ENCODE measurements at places on chromosomes 1 and 21.

GRCh38 chr1:203627851-203628200 is 1.2 kb downstream of the ATP2B4 start:
- no peaks in the 10 kb centered on the region for H3K36me3 ChIP-seq
- H3K27me3 ChIP-seq = no peaks in the 10 kb centered on the region
- peak overlapping the region; percentile 93 for H3K27ac ChIP-seq
- ATAC-seq = no peak
- H3K4me1 ChIP-seq = peaks cover 61% of the 10 kb centered on the region
- peak overlapping the region; percentile 86 for H3K4me3 ChIP-seq

DNA sequence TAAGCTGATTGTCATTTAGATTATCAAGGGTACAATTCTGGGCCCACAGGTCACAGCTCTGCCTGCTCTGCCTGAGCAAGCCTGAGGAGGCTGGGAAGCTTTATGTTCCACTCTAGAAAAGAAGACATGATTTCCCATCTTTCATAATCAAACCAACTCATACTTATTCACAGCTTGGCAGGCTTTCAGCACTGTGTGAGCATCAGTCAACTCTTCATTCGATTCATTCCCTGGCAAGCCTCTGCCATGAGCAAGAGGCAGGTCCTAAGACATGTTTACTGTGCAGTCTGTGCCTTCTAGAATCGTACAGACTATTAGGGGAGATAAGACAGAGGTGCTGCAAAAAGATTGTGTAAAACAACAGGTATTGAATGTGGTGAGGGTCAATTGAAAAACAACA is 24.5 kb upstream of the KIRREL1 start:
- no peak overlapping the region for H3K27ac ChIP-seq
- peaks cover 16% of the 10 kb centered on the region for H3K27me3 ChIP-seq
- H3K36me3 ChIP-seq = no peaks in the 10 kb centered on the region
- ATAC-seq = no peak

DNA sequence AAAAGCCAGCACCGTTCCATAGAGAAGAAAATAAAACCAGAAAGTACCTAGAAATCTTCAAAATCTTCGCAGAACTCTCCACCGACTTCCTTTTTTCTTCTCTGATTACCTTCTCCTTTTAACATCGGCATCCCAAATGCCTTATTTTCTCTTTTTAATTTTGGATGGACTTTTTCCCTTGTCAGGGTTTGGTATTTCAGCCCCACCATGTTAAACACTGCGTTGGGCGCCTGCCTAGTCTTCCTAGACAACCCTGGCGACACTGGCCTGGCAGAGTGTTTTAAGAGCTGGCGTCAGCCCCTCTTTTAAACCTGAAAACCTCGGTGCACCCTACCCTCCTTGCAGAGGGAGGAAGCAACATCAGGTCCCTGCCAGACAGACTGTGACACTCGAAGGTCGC is 66.0 kb upstream of the EFHD2 start:
- no peak for ATAC-seq
- H3K27ac ChIP-seq = no peak overlapping the region
- H3K36me3 ChIP-seq = no peaks in the 10 kb centered on the region
- peaks cover 22% of the 10 kb centered on the region for H3K4me1 ChIP-seq
- no peak overlapping the region for H3K4me3 ChIP-seq

- peaks cover 7% of the 10 kb centered on the region for H3K4me1 ChIP-seq
- no peak overlapping the region for H3K27ac ChIP-seq
- peaks cover 95% of the 10 kb centered on the region for H3K27me3 ChIP-seq
These were observed 4.9 kb upstream of the TBX15 start for GRCh38 chr1:118992868-118993699.

DNA sequence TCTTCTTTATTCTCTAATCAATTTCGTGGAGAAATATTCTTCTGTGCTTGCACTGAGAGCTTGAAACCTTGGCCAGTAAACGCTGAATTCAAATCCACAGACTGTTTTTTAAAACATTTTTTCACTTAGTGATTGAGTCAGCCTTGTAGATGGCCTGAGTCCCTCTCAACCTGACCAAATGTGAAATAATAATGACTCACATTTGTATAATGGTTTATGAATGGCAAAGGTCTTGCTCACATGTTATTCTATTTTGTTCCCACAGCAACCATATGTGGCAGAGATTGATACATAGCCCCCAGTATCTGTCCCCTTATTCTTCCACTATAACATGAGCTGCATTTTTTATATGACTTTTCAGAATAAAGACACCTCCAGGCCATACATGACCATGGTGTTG is 47.8 kb upstream of the CCDC190 start:
- H3K27ac ChIP-seq = no peak overlapping the region
- no peak overlapping the region for H3K4me3 ChIP-seq
- peaks cover 6% of the 10 kb centered on the region for H3K36me3 ChIP-seq
- no peaks in the 10 kb centered on the region for H3K27me3 ChIP-seq

- no peak overlapping the region for H3K4me3 ChIP-seq
- peaks cover 30% of the 10 kb centered on the region for H3K4me1 ChIP-seq
These were observed 7.5 kb downstream of the DMAP1 start for GRCh38 chr1:44220755-44221154.

- H3K4me1 ChIP-seq = peaks cover 23% of the 10 kb centered on the region
- peak; percentile 98 for ATAC-seq
- H3K36me3 ChIP-seq = peaks cover 11% of the 10 kb centered on the region
- H3K27ac ChIP-seq = peak within 1 kb of the TSS; percentile 81
- H3K27me3 ChIP-seq = peaks cover 7% of the 10 kb centered on the region
- peak within 1 kb of the TSS; percentile 86 for H3K4me3 ChIP-seq
These were observed at the start of gene POMGNT1 for GRCh38 chr1:46197964-46198811. Gene POMGNT1, minus strand, starts transcription at chr1:46198434. Its CDS starts 613 bp downstream, at chr1:46197821.

GRCh38 chr1:93613898-93614297 is 67.7 kb downstream of the BCAR3 start:
- peaks cover 27% of the 10 kb centered on the region for H3K36me3 ChIP-seq
- H3K27ac ChIP-seq = peak overlapping the region; percentile 94
- ATAC-seq = no peak
- H3K4me1 ChIP-seq = peaks cover 95% of the 10 kb centered on the region
- no peak overlapping the region for H3K4me3 ChIP-seq
- no peaks in the 10 kb centered on the region for H3K27me3 ChIP-seq

DNA sequence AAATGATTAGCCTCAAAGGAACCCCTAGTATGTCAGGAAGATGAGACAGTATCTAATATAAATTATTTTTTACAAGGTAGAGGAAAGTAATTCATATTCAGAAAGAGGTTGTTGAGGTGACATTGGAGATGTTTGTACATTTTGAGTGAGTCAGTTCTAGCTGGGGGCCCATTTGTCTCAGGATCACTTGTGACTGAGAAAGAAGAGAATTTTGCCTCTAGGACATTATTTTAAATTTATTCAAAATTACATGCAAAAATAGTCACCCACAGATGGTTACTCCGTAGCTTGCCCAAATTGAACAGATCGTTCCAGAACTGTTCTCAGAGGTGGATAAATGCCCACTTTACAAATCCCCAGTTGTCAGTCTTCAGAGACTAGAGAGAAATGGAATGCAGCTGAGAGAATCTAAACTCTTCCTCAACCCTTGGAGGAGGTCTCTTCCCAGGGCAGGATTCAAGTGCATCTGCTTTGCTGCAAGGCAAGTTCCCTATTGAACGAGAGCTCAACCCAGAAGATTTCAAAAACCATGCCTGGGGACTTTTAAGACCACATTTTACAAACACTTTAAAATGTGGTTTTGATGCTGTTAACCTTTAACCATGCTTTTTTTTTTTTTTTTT is 987.8 kb upstream of the ADAMTS5 start:
- no peak for ATAC-seq
- no peaks in the 10 kb centered on the region for H3K4me1 ChIP-seq
- H3K36me3 ChIP-seq = no peaks in the 10 kb centered on the region

- H3K27ac ChIP-seq = no peak overlapping the region
- H3K4me1 ChIP-seq = no peaks in the 10 kb centered on the region
- no peaks in the 10 kb centered on the region for H3K36me3 ChIP-seq
- no peak for ATAC-seq
- H3K27me3 ChIP-seq = no peaks in the 10 kb centered on the region
These were observed 1263.1 kb downstream of the KCNT2 start for GRCh38 chr1:195345149-195345548.

- ATAC-seq = no peak
- no peaks in the 10 kb centered on the region for H3K27me3 ChIP-seq
- no peak overlapping the region for H3K27ac ChIP-seq
- H3K4me1 ChIP-seq = peaks cover 9% of the 10 kb centered on the region
- H3K4me3 ChIP-seq = no peak overlapping the region
These were observed 174.6 kb downstream of the USH2A start for GRCh38 chr1:216248628-216249027.

DNA sequence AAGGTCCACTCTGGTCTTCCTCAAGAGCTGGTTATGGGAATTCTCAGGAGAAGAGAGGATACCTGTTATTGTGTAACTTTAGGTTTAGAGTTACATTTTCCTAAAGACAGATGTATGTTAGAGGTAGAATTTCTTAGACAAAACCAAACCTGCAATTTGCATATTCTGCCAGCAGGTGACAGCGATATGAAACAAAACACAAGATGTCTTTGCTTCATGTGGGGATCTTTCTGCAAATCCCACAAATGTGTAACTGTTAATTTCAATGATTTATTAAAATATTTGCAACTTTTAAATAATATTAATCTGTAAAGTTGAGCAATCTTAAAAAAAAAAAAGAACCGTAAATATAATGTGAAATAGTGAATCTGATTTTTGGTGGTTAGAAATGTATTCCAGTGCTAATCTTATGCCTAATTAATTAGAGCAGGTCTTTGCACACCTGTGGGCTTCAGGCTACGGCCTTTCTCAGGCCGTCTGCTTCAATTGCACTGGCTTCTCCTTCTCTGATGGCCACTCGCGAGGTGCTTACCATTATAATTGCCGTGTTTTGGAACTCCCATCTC is 33.4 kb downstream of the FAM78B start:
- no peaks in the 10 kb centered on the region for H3K4me1 ChIP-seq
- no peak overlapping the region for H3K4me3 ChIP-seq
- no peak for ATAC-seq
- H3K27ac ChIP-seq = no peak overlapping the region
- H3K36me3 ChIP-seq = no peaks in the 10 kb centered on the region

DNA sequence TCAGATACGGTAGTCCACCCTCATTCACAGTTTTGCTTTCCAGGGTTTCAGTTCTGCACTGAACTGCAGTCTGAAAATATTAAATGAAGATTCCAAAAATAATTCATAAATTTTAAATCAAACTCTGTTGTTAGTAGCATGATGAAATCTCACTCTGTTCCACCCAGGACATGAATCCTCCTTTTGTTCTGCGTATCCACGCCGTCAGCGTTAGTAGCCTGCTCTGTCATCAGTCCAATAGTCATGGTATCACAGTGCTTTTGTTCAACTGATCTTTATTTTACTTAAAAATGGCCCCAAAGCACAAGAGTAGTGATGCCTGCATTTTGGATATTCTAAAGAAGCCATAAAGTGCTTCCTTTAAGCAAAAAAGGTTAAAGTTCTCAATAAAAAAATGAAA is 23.9 kb downstream of the CHD1L start:
- no peaks in the 10 kb centered on the region for H3K27me3 ChIP-seq
- H3K4me1 ChIP-seq = no peaks in the 10 kb centered on the region
- H3K36me3 ChIP-seq = peaks cover 69% of the 10 kb centered on the region
- no peak overlapping the region for H3K4me3 ChIP-seq
- ATAC-seq = no peak

- no peak overlapping the region for H3K27ac ChIP-seq
- H3K27me3 ChIP-seq = no peaks in the 10 kb centered on the region
- H3K4me1 ChIP-seq = peaks cover 47% of the 10 kb centered on the region
These were observed 75.0 kb downstream of the SSBP3 start for GRCh38 chr1:54331091-54331772.

DNA sequence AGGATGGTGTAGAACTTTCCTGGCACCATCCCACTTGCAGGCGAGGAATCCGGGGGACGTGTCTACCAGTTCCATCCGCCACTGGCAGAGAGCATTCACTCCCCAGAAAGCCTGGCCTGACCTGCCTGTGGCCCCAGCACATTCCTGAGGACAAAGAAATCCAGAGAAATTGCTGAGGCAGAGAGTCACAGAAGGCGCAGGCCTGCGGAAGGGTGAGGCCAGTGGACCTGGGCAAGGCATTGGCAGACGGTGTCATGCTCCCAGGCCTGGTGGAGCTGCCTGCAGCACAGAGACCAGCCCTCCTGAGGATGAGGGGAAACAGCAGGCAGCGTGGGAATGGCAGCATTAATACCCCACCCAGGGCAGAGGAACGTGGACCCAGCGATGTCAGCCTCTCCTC is 81.2 kb upstream of the F3 start:
- H3K27me3 ChIP-seq = peaks cover 20% of the 10 kb centered on the region
- H3K4me1 ChIP-seq = no peaks in the 10 kb centered on the region
- no peak overlapping the region for H3K27ac ChIP-seq
- ATAC-seq = no peak
- H3K36me3 ChIP-seq = no peaks in the 10 kb centered on the region
- H3K4me3 ChIP-seq = no peak overlapping the region

- H3K27ac ChIP-seq = peak overlapping the region; percentile 78
- H3K4me3 ChIP-seq = no peak overlapping the region
- H3K36me3 ChIP-seq = peaks cover 13% of the 10 kb centered on the region
- peaks cover 56% of the 10 kb centered on the region for H3K4me1 ChIP-seq
- H3K27me3 ChIP-seq = no peaks in the 10 kb centered on the region
These were observed 103.8 kb downstream of the RUNX1 start for GRCh38 chr21:34945288-34945687.

- no peak overlapping the region for H3K27ac ChIP-seq
- H3K4me3 ChIP-seq = no peak overlapping the region
- no peak for ATAC-seq
- H3K27me3 ChIP-seq = peaks cover 9% of the 10 kb centered on the region
These were observed 129.1 kb upstream of the SOD1 start for GRCh38 chr21:31530364-31530763.

- H3K4me1 ChIP-seq = peaks cover 30% of the 10 kb centered on the region
- H3K27me3 ChIP-seq = peaks cover 25% of the 10 kb centered on the region
- H3K27ac ChIP-seq = no peak overlapping the region
- peak overlapping the region; percentile 61 for H3K4me3 ChIP-seq
- H3K36me3 ChIP-seq = peaks cover 5% of the 10 kb centered on the region
These were observed 19.7 kb upstream of the CHIA start for GRCh38 chr1:111270771-111271463.

GRCh38 chr1:160755911-160756848 is 17.1 kb downstream of the SLAMF7 start:
- peak; percentile 35 for ATAC-seq
- H3K36me3 ChIP-seq = peaks cover 35% of the 10 kb centered on the region
- H3K27ac ChIP-seq = peak overlapping the region; percentile 67
- no peaks in the 10 kb centered on the region for H3K27me3 ChIP-seq

DNA sequence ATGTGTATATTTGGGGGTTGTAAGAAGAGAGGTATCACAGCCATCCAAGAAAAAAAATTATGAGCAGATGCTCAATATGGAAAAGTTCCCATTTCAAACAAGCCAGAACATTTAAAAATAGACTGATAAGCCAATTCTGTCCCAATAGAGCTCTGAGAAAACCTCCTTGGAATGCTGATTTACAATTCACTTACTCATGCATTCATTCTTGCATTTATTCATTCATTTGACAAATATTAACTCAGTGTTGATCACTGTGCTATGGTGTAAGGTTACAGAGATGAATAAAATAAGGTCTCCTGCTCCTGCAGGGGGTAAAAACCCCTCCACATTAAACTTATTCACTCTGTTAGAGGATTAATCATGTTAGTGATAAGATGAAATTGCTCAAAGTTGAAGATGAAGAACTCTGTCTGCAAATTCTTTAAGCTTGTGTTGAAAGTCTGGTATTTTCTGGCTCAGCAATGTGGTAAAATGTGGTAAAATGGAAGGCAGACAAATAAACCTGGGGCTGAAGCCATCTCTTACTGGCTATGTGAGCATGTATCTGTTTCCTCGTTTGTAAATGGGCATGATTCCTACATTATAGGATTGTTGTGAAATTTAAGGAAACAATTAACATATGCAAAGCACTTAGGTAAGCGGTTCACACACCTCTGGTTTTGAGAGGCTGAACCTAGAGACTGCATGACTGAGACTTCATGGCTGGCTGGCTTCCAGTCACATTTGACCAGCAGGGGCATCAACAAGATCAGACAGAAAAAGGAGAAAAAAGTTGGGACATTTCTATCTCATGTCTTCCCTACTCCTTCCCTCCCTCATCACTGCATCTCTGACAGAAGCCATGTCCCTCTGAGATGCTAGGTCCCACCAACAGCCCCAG is 45.0 kb upstream of the DAB1 start:
- peak; percentile 20 for ATAC-seq
- H3K4me1 ChIP-seq = no peaks in the 10 kb centered on the region
- H3K27ac ChIP-seq = no peak overlapping the region
- no peaks in the 10 kb centered on the region for H3K36me3 ChIP-seq

Measured in stimulated activated memory B cell treated with anti-CD40 and anti-IgM and Interleukin-4, amounts not matched to agents 10 μg/mL and 1 μg/mL and 100 μg/mL, for 72 hours (primary cell).